ENCODE measurements at places on chromosomes 1 and 21.

GRCh38 chr1:210342986-210343780, 14.5 kb downstream of the HHAT start:
- no peak for DNase-seq

DNA sequence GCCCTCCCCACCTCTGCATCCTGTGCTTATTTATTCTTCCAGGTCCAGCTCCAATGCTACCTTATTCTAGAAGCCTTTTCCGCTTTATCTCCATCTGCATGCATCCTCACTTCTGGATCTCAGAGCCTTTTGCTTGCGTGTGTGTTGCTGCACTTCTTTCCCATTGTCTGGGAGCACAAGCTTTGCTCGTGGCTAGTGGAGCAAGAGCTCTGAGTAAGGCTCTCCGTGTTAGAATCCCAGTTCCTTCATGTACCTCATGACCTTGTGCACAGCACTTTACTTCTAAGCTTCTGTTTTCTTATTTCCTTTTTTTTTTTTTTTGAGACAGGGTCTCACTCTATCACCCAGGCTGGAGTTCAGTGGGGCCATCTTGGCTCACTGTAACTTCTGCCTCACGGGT, 140.0 kb upstream of the POU3F1 start:
- DNase-seq: no peak

DNA sequence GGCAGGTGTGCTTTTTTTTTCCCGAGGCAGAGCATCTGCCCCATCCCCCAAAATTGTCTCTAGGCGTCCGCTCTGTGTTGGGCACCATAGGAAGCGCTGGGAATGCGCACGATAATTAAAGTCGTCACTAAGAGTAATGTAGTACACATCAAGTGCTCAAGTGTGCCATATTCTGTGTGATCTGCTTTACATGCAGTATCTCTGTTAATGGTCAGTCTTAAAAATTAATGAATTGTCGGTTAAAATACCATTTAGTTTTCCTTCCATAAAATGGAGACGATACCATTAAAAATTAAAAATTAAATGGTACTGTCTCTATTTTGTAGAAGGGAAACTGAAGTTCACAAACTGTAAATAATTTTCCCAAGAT, 544 bp upstream of the CCT8 start:
- DNase-seq: no peak

DNA sequence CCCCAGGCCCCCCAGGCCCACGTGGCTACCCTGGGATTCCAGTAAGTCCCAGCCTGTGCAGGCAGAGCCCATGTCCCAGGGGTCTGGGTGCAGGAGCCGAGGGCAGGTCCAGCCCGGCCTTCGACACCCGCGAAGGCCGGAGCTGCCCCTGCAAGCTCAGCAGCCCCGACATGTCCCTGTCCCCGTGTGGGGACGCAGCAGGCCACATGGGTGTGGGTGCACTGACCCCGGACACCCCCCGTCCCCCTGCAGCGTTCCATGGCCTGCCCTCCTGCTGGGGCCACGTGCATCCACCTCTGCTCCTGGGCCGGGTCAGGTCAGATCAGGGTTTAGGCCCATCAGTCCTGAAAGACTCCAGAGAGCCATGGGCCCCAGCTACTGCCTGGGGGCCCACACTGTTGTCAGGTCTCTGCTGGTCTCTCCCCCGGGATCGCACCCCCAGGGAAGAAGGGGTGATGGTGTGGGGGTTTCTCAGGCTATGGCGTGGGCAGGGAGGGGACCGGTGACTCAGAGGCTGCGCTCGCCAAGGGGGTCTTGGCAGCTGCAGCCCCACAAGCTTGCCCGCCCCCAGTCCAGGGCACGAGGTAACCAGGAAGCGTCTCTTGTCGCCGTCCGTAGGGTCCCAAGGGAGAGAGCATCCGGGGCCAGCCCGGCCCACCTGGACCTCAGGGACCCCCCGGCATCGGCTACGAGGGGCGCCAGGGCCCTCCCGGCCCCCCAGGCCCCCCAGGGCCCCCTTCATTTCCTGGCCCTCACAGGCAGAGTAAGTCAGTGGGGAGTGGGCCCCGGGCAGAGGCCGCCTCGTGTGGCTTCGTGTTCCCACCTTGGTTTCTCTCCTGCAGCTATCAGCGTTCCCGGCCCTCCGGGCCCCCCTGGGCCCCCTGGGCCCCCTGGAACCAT, 37.5 kb downstream of the SLC19A1 start:
- no peak for DNase-seq
